Lower lobe of right lung (tissue), 2 donors: ENCODE measurements at places on chromosomes 3 and 15.

- no peaks in the 10 kb centered on the region for H3K36me3 ChIP-seq
- no peaks in the 10 kb centered on the region for H3K4me1 ChIP-seq
- no peak overlapping the region for H3K27ac ChIP-seq
- DNase-seq: no peak
- H3K4me3 ChIP-seq: no peak overlapping the region
Observed at GRCh38 chr3:140128217-140128616, 193.2 kb downstream of the CLSTN2 start.

DNA sequence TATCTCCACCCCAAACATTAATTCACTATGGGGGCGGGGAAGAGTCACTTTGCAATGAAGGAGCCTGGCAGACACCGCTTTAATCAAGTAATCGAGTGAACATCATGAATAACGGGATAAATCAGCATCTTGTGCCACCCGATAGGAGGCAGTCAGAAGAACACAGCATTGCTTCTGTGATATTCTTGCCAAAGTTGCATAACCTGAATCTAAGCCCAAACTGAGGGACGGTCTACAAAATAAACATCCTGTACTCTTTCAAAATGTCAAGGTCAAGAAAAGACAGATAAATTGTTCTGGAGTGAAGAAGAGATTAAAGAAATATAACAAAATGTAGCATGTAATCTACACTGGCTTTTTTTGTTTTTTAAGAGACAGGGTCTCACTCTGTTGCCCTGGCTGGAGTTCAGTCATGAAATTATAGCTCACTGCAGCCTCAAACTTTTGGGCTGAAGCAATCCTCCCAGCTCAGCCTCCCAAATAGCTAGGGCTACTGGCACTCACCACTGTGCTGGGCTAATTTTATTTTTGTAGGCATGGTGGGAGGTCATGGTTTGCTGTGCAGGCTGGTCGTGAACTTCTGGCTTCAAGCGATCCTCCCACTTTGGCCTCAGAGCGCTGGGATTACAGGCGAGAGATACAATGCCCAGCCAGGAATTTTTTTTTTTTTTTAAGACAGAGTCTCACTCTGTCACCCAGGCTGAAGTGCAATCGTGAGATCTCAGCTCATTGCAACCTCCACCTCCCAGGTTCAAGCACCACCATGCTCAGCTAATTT is 20.1 kb upstream of the VWA5B2 start:
- no peaks in the 10 kb centered on the region for H3K4me1 ChIP-seq
- no peak overlapping the region for H3K4me3 ChIP-seq
- no peak overlapping the region for H3K27ac ChIP-seq
- no peak for DNase-seq

DNA sequence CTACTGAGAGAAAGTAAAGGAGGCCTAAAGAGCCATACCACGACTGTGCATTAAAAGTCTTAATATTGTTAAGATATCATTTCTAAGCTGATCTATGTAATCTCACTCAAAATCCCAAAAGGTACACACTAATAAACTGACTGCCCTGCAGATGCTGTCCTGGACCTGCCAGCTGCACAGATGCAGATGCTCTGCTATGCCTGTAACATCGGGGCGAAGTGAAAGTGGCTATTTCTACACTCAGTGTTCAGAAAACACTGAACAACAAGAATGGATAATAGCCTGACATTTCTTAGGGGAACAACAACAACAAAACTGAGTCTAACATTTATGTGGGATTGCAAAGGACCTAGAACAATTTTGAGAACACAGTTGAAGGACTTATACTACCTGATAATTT is 31.9 kb downstream of the RAD18 start:
- no peaks in the 10 kb centered on the region for H3K4me1 ChIP-seq
- DNase-seq: no peak
- H3K4me3 ChIP-seq: no peak overlapping the region
- no peaks in the 10 kb centered on the region for H3K36me3 ChIP-seq
- H3K27ac ChIP-seq: no peak overlapping the region

GRCh38 chr3:13353936-13354542 is 66.1 kb downstream of the NUP210 start:
- no peaks in the 10 kb centered on the region for H3K27me3 ChIP-seq
- H3K4me1 ChIP-seq: no peaks in the 10 kb centered on the region
- H3K4me3 ChIP-seq: no peak overlapping the region
- H3K36me3 ChIP-seq: peaks cover 50% of the 10 kb centered on the region
- no peak for DNase-seq

GRCh38 chr3:122392868-122393844 is 9.2 kb downstream of the FAM162A start:
- DNase-seq: no peak
- no peaks in the 10 kb centered on the region for H3K36me3 ChIP-seq
- H3K27ac ChIP-seq: no peak overlapping the region
- H3K4me3 ChIP-seq: no peak overlapping the region
- H3K27me3 ChIP-seq: no peaks in the 10 kb centered on the region

- no peak for DNase-seq
- no peaks in the 10 kb centered on the region for H3K27me3 ChIP-seq
- H3K36me3 ChIP-seq: no peaks in the 10 kb centered on the region
- H3K4me1 ChIP-seq: peaks cover 21% of the 10 kb centered on the region
Observed at GRCh38 chr15:66682246-66682645, 19.8 kb upstream of the SMAD6 start.

DNA sequence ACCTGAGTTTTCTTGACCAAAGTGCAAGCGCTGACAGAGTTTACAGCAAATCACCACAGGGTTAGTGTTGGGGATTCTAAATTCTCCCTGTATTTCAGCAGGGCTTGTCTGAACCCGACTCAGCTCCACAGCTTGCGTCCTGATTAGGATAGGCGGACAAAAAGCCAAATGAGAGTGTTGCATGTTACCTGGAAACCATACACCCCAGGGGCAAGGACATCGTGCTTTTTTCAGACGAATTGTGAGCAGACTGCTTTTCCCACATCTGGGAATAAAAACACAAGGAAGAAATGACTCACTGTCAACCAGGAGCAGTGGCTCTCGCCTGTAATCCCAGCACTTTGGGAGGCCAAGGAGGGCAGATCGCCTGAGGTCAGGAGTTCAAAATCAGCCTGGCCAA is 3.0 kb downstream of the DZIP1L start:
- H3K36me3 ChIP-seq: no peaks in the 10 kb centered on the region
- no peak for DNase-seq
- H3K4me3 ChIP-seq: no peak overlapping the region
- H3K27ac ChIP-seq: no peak overlapping the region
- no peaks in the 10 kb centered on the region for H3K27me3 ChIP-seq
- peaks cover 19% of the 10 kb centered on the region for H3K4me1 ChIP-seq

GRCh38 chr3:38164643-38164951 is 740 bp upstream of the OXSR1 start:
- H3K27ac ChIP-seq: peak overlapping the region; percentile 97
- H3K4me1 ChIP-seq: peaks cover 18% of the 10 kb centered on the region
- DNase-seq: no peak
- H3K4me3 ChIP-seq: peak overlapping the region; percentile 80

- peaks cover 25% of the 10 kb centered on the region for H3K36me3 ChIP-seq
- H3K4me1 ChIP-seq: peaks cover 24% of the 10 kb centered on the region
- peak; percentile 52 for DNase-seq
- peak overlapping the region; percentile 93 for H3K27ac ChIP-seq
Observed at GRCh38 chr15:43132830-43133429, 456 bp upstream of the TMEM62 start.

- DNase-seq: no peak
- H3K4me3 ChIP-seq: no peak overlapping the region
- H3K4me1 ChIP-seq: no peaks in the 10 kb centered on the region
- peaks cover 52% of the 10 kb centered on the region for H3K27me3 ChIP-seq
- no peak overlapping the region for H3K27ac ChIP-seq
Observed at GRCh38 chr15:65396965-65397317, 19.1 kb upstream of the IGDCC3 start.

DNA sequence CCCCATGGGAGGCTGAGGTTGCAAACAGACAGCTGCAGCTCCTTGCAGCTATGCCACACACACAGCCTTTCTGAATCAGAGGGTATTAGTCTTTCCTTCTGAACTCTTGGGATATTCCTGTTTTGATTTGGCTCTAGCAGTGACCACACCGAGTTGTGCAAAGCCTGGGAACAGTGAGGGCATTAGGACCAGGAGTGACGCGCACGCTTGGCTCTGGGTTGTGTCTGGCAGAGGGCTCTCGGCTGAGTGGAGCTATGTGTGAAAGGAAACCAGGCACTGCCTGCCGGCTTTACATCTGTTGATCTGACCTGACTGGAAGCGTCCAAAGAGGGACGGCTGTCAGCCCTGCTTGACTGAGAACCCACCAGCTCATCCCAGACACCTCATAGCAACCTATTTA is at the start of gene GALNT15:
Gene GALNT15, plus strand, starts transcription at position 292 of the 400 bp plus-strand sequence. CDS start 472 bp downstream, outside the sequence.
- H3K27me3 ChIP-seq: no peaks in the 10 kb centered on the region
- peak within 1 kb of the TSS; percentile 42 for H3K4me3 ChIP-seq
- peaks cover 31% of the 10 kb centered on the region for H3K4me1 ChIP-seq
- no peaks in the 10 kb centered on the region for H3K36me3 ChIP-seq

DNA sequence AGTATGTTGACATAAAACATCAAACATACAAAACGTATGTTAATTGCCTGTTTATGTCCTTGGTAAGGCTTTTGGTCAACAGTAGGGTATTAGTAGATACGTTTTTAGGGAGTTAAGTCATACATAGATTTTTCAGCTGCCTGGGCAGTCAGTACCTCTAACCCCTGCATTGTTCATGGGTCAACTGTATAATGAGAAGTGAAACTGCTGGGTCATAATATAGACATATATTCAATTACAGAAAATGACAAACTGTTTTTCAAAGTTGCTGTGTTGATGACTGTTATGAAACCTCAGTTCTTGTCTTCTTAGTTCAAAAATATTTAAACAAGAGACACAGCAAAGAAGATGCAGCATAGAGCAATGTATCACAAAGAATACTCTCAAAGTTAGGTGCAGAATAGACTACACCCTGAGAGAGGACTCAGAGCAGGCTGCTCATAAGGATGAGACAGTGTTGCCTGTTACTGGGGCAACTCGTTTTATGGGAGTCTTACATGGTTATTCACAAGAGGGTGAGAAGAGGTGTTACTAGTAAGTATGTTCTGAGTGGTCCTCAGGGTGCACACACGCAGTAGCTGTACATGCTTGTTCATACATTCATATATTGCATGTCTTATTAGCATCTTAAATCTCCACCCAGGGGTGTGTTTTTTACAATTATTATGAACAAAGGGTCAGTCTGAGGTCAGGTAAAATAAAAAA is 53.1 kb upstream of the ADAMTS17 start:
- H3K4me1 ChIP-seq: no peaks in the 10 kb centered on the region
- DNase-seq: no peak
- H3K27me3 ChIP-seq: no peaks in the 10 kb centered on the region
- H3K27ac ChIP-seq: no peak overlapping the region

DNA sequence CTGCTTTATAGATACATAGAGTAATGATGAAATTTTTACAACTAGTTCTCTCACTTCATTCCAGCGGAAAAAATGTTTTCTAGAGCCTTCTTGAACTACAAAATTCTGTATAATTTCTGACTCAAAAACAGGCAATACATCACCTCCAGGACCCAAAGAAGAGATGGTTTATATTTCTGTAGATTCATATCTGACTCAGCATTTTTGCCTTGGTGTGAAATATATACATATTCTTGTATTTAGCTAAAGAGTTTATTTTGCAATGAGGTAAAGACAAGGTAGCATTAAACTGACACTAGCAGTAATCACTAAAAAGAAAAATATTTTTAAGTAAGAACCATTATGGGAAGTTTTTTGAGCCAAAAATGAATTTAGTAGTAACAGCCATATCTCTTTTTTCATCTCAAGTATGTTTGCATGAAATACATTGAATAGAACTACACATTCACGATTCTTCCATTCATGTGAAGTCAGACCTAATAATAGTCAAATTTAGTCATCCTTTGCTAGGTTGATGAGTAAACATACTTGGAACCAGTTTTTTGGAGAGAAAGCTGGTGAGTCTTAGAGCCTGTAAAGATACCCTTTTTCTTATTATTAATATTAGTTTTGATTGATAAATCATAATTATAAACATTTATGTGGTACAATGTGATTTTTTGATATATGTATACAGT is 31.6 kb downstream of the COL8A1 start:
- no peak for DNase-seq
- no peaks in the 10 kb centered on the region for H3K27me3 ChIP-seq
- H3K4me1 ChIP-seq: no peaks in the 10 kb centered on the region
- no peak overlapping the region for H3K4me3 ChIP-seq
- H3K27ac ChIP-seq: no peak overlapping the region
- no peaks in the 10 kb centered on the region for H3K36me3 ChIP-seq

DNA sequence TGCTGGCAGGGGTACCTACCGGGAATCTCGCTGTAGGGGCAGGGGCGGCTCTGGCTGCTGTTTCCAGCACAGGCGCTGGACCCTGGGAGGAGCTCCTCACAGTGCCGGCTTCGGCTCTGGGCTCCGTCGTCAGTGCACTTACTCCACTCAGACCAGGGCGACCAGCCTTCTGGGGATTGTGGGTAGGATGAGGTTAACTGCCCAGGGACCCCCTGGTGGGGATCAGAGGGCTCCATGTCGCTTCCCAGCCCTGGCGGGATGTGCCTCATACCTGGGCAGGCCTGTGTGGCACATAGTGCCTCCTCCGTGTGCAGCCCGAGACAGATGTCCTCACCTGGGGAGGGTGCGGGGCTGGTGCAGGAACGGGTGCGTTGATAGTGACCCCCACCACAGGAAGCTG is 115.7 kb downstream of the SEMA5B start:
- H3K4me1 ChIP-seq: no peaks in the 10 kb centered on the region
- H3K27me3 ChIP-seq: peaks cover 23% of the 10 kb centered on the region
- no peak for DNase-seq
- H3K4me3 ChIP-seq: no peak overlapping the region
- no peaks in the 10 kb centered on the region for H3K36me3 ChIP-seq

- H3K27me3 ChIP-seq: no peaks in the 10 kb centered on the region
- no peaks in the 10 kb centered on the region for H3K36me3 ChIP-seq
- DNase-seq: no peak
- H3K4me3 ChIP-seq: no peak overlapping the region
- H3K27ac ChIP-seq: no peak overlapping the region
Observed at GRCh38 chr15:88489321-88489720, 21.8 kb downstream of the MRPS11 start.

- H3K36me3 ChIP-seq: no peaks in the 10 kb centered on the region
- no peak for DNase-seq
Observed at GRCh38 chr15:57015360-57015759, 96.9 kb downstream of the TCF12 start.

DNA sequence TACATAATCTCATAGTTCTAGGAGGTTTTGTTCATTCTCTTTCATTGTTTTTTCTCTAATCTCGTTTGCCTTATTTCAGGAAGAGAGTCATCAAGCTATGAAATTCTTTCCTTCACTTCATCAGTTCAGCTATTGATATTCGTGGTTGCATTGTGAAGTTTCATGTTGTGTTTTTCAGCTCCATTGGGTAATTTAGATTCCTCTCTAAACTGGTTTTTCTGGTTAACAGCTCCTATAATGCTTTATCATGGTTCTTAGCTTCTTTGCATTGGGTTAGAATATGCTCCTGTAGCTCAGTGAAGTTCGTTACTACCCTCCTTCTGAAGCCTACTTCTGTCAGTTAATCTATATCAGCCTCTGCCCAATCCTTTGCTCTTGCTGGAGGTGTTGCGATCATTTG is 69.4 kb upstream of the CD96 start:
- no peak overlapping the region for H3K4me3 ChIP-seq
- no peaks in the 10 kb centered on the region for H3K36me3 ChIP-seq
- H3K27me3 ChIP-seq: no peaks in the 10 kb centered on the region
- DNase-seq: no peak
- H3K27ac ChIP-seq: no peak overlapping the region
- H3K4me1 ChIP-seq: no peaks in the 10 kb centered on the region
